ENCODE measurements at places on chromosomes 7 and 10.

- no peak for DNase-seq
Observed at GRCh38 chr7:106216517-106216922, 68.3 kb downstream of the NAMPT start.

DNA sequence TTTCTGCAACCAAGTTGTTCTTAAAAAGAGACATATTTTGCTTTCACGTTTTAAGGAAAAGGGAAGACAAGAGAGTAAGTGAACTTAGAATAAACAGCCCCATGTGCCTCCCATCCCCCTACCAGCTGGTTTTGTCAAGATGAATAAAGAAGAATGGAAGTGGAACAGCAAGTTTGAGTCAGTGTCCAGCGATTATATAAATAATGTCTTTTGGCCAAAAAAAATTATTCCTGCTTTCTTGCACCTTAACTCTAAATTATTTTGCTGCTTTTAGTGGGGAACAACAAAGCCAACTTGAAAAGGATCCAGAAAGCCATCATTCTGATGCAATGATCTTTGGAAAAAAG lies 82.4 kb upstream of the TRIL start:
- no peak for DNase-seq

- DNase-seq = no peak
Observed at GRCh38 chr10:23331567-23332301, 12.9 kb downstream of the C10orf67 start.

DNA sequence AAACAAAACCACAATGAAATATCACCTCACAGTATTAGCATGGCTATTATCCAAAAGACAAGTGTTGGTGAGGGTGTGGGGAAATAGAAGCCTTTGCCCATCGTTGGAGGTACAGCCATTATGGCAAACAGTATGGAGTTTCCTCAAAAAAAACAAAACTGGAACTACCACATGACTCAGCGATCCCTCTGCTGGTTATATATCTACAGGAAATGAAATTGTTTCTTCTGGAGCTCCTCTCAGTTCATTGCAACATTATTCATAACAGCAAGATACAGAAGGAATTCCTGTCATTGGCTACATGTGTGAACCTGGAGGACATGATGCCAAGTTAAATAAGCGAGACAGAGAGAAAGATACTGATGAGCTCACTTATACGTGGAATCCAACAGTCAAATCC lies 2.4 kb upstream of the UBE3C start:
- DNase-seq = no peak

GRCh38 chr10:102434394-102435132 lies 2.2 kb upstream of the CUEDC2 start:
- no peak for DNase-seq

DNA sequence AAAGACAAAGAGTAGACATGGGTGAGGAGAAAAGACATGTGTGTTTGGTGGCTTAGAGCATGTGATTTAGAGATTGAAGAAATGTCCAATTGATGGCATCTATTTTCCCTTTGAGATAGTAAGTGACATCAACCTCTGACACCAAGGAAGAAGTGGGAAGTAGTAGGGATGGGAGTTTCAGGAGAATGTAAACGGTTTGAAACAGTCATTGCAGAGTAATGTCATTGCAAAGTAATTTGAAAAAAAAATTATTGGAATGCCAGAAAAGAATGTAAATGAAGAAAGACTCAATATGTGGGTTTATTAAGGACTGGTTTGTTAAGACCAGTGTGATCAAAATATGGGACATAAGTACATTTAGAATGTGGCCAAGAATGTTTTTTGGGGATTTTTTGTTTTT lies 26.6 kb downstream of the GNG11 start:
- no peak for DNase-seq

Measured in stimulated activated naive CD4-positive, alpha-beta T cell treated with Interleukin-2 at 50 U/mL for 16 hours (primary cell).